ENCODE measurements at places on chromosomes 16 and 17. TPM values are rescaled to one million over a fixed set of nuclear protein-coding genes. Genes with fewer than 3 reads are reported as not detected.

COL1A1 gene
- total RNA-seq, result 85.6 TPM

TAC4 gene
- not detected for total RNA-seq

RHBDF1 gene
- 24.5 TPM for total RNA-seq

CEP131 gene
- total RNA-seq, result 6.9 TPM

CLEC18B gene
- total RNA-seq, result not detected

Data from heart right ventricle (tissue), 16 donors.